ENCODE measurements at places on chromosomes 6 and 20.

DNA sequence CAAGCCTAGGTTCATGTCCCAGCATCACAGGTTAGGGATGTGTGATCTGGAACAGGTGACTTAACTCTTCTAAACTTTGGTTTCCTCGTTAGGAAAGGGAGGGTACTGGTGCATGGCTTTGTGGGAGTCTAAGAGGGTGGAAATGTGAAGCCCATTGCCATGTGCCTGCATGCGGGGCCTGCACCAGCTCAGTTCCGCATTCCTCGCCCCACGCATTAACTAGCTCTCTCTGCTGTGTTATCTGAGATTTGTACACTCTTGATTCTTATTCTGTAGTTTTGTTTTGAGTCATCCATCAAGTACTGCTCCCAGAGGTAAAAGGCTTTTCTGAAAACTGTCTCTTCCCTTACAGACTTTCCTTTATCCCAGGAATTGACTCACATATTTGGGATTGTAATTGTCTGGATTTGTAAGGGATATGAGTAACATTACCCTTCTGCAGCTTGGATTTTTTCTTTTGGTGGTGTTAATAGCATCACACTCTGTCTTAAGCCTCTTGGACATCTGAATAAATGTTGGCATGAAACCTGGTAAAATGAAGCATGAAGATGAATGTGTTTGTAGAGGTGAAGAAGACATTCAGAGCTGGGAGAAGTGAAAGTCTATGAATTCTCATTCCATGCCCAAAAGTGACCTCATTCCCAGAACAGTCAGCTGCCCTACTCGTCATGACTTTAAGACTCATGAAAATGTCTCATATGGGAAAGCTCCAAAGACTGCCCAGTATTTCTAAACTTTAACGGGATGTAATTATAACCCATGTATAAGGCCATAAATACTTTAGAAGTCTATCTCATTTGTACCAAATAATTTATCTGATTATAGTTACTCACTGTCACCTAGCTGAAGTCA lies 357.3 kb downstream of the FOXA2 start:
- DNase-seq: no peak

GRCh38 chr6:51029561-51029960 lies 210.9 kb downstream of the TFAP2B start:
- DNase-seq: no peak

GRCh38 chr20:22099348-22099747 lies 393.9 kb downstream of the PAX1 start:
- no peak for DNase-seq

DNA sequence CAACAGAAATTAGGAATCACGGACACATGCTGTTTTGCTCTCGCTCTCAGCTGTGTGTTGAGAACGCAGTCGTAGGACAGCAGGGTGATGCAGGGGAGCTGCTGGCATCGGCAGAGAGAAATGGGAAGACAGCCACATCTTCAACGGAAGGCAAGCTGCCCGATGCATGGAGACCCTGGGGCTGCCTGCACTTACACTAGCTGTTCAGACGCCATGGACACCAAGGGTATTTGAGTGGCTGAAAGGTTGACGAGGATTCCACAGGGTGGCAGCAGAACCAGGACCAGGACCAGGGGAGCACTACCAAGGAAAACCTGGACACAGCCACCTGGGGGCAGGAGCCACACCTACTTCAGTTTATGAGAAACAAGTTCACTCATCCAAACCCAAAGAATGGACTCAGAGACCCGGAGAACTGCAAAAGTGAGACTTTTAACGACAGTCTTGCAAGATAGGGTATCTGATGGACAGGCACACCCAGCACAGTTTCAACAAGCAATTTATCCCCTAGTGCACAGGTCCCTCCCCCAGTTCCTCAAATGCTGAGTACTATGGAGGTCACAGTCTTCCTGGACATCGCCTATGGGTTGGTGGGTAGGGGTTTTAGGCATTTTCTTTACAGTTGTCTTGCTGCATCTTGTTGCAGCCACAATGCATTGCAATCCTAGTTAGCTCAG lies 56.3 kb upstream of the ENTPD6 start:
- no peak for DNase-seq

Data from activated CD4-positive, alpha-beta T cell treated with anti-CD3 and anti-CD28 coated beads, Interleukin-2, amount 50 U/mL, for 24 hours (primary cell).